ENCODE measurements at places on chromosomes 6 and 20.

GRCh38 chr6:21208081-21208795, 385.3 kb upstream of the SOX4 start:
- DNase-seq: no peak

GRCh38 chr6:17318435-17319165, 37.4 kb downstream of the RBM24 start:
- DNase-seq: no peak

DNA sequence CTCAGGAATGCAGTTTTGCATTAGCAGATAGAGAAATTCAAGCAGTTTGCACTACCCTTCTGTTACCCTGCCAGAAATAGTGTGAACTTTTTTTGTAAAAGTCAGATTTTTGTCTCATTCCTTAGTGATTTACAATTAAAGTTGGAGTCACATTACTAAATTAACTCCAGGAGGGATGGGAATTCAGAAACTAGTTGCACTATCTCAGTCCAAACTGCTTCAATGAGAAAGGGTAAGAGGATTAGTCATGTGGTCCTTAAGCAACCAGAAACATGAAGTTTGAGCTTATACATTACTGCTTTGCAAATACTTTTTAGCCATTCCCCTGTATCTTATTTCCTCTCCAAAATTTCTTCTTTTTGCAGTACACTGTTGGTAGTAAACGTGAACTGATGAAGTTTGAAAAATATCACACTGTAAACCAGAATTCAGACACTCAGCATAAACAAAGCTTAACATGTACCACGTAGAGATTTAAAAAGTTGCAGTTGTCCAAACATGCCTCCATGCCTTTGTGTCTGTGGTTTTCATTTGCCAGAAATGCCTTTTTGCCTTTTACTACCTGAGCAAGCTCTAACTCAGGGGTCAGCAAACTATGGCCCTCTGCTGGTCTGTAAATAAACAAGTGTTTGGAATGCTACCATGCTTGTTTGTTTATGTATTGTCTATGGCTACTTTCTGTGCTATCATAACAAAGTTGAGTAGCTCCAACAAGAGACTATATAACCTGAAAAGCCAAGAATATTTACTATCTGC, 49.7 kb downstream of the TP53INP2 start:
- no peak for DNase-seq

DNA sequence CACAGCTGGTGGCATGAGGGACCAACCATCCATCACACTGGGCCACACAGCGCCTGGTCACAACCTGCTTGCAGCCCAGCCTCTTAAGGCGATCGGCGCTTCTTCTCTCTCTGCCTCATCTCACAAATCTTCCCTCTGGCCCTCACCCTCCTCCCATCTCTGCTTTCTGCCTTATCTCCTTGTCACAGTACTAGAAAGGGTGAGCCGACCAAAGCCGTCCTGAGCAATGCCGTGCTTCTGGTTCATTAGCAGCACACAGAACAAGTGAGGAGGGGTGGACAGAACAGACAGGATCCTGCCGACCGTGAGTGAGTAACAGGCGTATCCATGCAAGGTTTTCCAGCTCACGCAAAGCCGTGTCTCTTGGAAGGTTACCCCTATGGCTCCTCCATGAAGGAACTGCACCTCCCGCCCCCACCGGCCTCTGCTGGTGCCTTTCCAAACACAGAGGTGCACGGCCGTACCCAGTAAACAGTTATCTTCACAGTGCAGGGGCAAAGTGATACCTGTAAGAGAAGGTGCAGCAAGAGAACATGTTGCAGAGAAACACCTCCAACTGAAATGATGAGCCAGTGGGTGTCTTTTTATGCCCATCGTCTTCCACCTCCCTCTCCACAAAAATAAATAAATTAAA, 331.7 kb downstream of the FARS2 start:
- DNase-seq: no peak

DNA sequence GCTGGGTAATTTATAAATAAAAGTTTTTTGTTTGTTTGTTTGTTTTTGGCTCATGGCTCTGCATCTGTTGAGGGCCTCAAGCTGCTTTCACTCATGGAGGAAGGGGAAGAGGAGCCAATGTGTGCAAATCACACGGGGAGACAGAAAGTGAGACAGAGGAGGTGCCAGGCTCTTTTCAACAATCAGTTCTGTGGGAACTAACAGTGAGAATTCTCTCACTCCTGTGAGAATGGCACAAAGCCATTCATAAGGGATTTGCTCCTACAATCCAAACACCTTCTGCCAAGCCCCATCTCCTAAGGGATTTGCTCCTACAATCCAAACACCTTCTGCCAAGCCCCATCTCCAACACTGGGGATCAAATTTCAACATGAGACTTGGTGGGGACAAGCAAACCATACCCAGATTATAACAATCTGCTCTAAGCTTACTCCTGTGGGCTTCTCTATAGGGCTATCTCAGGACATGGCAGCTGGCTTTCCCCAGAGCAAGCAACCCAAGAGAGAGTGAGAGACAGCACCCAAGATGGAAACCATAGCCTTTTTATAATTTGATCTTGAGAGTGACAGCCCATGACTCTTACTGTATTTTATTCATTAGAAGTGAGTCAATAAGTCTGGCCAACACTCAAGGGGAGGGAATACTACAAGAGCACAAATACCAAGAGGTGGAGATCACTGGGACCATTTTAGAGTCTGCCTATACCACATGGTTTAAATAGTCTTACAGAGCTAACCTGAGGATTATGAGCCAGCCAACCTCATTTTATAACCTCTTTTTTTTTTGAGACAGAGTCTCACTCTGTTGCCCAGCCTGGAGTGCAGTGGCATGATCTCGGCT, 22.8 kb upstream of the LRRC1 start:
- DNase-seq: no peak

DNA sequence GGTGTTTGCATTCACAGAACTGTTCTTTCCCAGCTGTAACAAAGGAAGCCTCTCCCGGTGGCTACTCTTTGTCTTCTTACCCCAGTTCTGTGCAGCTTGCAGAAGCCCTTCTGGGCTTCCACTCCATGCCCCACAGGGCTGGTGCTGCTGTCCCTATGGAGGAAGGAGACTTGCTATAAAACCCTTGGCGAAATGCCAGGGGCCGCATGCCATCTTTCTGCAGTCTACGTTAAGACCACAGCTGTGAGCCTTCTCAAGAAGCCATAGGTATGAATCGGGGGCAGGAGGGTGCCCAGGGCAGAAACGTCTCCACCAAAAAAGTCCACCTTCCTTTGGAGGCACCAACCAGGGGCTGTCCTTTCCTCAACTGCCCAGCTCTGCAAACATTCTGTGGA, 60.7 kb downstream of the PRND start:
- no peak for DNase-seq

DNA sequence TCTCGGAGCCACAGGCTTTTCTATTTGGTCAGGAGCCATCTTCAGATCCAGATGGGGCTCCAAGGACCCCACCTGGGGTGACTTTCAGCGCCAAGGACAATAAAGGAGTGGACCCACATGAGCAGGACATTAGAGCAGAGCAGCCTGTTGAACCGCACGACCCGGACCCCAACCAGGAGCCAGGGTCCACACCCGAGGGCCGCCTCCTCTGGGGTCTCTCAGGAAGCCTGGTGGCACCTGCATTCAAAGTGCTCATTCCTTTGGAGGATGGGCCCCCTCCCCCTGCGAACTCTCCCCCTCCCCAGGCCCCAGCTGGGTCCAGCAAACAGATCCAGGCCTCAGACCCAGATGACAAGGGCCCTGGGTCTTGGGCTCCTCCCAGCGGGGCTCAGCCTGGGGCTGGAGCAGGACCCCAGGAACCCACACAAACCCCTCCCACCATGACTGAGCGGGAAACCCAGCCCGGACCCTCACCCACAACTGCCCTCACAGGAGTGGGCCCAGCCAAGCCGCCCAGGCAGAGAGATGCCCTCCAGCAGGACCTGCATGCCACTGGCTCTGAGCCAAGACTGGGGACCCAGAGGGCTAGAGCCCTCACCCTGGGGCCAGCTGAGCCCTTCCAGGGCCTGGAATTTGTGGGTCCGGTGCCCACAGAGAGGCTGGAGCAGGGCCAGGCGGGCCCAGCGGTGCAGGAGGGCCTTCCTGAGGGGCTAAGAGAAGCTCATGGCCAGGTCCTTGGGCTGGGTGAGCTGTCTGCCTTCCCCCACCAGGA, 23.9 kb downstream of the RAB44 start:
- peak; percentile 70 for DNase-seq

GRCh38 chr6:110958329-110959192, at the start of gene GTF3C6:
GTF3C6 (plus strand) TSS chr6:110958706; CDS start chr6:110958770, 64 bp downstream.
- peak; percentile 94 for DNase-seq

- no peak for DNase-seq
Measured at GRCh38 chr6:19609972-19610641, 227.1 kb upstream of the ID4 start.

- no peak for DNase-seq
Measured at GRCh38 chr6:160510199-160510598, 153.9 kb downstream of the LPA start.

DNA sequence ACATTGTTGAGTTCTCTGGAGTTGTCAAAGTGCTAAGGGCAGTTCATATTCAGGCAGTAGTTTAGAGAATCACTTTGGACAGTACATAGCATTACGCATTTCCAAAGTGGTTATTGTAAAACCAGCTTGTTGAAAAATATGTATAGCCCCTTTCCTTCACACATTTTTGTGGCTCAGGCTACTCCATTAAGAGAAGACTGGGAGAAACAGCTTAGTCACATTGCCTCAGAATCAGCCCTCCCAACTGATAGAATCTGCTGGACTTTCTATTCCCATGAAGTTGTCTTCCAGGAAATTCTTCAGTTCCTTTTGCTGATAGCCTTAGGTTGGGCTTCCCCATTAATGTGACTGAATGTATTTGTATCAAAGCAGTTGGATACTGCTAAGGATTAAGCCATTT, 39.5 kb upstream of the HDGFL1 start:
- DNase-seq: no peak

GRCh38 chr20:37837924-37838323, 65.0 kb upstream of the VSTM2L start:
- DNase-seq: no peak

- DNase-seq: no peak
Measured at GRCh38 chr6:101572627-101573026, 179.1 kb downstream of the GRIK2 start.

DNA sequence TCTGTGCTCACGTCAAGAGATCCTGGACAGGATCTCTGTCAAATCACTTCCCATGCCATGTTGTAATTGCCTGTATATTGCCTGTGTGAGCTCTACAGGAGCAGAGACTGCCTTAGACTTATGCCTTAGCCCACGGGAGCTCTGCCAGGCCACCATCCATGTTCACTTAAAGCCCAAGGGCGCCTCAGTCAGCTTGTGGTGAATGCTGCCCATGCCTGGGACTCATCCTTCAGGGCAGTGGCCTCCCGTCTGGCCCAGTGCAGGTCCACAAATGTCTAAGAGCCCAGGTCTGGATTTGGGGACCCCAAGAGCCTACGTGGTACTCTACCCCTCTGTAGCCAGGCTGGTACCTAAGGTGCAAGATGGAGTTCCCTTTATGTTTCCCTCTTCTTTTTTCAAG, 22.4 kb upstream of the BPIFA2 start:
- DNase-seq: no peak

DNA sequence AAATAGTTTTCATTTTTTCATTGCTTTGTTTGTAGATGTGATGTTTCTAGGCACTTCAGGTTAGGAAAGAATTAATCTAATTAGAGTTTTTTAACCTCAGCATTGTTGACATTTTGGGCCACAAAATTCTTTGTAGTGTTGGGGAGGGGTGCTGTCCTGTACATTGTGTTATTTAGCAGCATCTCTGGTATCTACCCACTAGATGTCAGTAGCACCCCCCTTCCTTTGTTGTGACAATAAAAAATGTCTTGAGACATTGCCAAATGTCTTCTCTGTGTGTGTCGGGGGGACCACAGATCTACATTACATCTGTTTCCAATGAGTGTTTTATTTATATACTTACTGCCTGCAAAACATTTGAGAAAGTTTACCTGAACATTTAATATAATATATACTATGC, 45.6 kb downstream of the EYA4 start:
- DNase-seq: no peak

DNA sequence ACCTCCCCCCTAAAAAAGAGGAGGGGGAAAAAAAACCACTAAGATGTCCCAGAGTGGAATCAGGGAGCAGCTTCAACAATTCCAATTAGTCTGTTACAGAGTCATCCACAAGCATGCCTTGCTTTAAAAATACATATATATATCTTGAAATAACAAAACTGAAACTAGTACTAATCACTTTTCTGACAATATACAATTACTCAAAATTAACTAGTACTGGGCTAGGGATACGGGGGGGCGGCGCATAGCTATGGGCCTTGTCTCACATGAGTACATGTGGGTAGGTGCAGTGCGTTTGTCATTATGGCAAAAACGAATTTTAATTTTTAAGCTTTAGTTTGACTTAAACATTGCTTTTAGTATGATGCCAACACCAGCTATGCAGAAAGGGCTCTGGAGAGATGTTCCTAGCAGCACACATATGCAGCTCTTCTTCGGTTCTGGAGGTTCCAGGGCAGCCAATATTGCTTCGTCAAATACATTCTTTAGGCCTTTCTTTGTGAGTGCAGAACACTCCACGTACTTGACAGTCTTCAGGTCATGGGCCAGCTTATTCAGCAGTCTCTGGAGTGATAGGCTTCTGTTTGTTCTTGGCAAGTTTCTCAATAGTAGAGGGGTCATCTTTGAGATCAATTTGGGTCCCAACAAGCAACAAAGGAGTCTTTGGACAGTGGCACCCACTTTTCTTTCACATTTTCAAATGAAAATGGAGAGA, 38.8 kb downstream of the ITCH start:
- DNase-seq: no peak

DNA sequence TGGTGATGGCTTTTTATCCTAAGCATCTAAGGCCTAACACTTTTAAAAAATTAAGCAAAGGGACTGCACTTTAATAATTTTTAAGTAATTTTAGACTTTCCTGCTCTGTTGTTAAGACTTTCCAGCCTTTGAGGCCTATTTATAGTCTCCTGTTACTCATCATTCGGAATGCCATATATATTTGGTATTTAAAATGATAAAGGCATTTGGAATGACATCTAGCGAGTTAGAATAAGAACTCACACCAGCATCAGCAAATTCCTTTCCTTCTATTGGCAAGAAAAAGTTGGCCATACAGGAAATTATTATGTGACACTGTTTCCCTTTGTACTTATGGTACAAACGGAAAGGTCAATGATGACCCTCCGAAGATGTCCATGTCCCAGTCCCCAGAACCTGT, 88.1 kb upstream of the STMND1 start:
- no peak for DNase-seq

DNA sequence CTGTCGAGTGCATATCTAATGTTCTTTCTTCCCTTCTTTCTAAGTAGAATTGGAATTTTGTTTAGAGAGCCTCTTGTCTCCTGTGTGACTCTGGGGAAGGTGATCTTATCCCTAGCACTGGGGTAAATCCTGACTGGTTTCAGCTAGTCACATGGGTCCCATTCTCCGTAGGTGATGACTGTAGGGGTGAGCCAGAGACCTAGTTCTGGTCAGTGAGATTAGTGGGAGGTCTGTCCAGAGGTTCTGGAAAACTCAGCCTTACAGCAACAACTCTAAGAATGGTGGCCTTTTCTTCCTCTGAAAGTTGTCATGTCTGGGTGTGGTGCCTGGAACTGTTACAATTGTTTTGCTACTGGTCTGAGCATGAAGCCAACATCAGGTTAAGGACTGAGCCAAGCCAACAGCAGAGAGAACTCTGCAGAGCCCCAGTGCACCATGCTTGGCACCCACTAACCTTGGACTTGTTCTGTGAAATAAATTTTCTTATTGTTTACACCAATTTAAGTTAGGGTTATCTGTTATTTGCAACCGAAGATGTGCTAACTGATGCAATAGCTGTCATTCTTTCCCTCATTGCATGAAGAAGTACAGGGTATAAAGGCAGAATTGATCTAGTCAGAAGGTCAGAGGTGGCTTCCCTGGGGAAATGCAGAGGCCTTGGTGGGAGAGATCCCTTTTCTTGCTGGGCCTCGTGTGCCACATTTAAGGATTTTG, 56.8 kb upstream of the TULP4 start:
- DNase-seq: no peak

Measured in DMS79 treated with DMSO at 0.1 percent for 48 hours (cell line).